AG09309 (cell line): ENCODE measurements at places on chromosomes 5 and 9.
A peak's percentile ranks its signal among the peaks of the same experiment; 100 is the strongest.

- DNase-seq: no peak
Observed at GRCh38 chr5:2906302-2907090, 155.0 kb upstream of the IRX2 start.

DNA sequence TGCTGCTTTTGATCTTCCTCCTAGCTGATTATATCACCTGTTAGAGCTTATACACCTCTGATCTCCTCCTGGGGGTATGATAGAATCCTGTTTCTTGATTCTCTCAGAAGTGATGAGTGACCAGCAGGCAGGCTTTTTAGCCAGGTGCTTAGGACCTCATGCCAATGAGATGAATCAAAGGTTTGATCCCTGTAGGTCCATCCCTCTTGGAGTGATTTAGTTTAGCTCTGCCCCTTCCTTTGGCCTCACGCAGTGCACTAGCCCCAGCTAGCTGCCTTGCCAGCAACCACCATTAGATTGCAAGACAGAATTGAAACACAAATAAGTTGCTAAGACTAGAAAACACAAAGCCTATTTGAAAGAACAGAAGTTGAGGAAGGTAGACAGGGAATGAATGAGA is 84.4 kb downstream of the ZSWIM6 start:
- DNase-seq: no peak

DNA sequence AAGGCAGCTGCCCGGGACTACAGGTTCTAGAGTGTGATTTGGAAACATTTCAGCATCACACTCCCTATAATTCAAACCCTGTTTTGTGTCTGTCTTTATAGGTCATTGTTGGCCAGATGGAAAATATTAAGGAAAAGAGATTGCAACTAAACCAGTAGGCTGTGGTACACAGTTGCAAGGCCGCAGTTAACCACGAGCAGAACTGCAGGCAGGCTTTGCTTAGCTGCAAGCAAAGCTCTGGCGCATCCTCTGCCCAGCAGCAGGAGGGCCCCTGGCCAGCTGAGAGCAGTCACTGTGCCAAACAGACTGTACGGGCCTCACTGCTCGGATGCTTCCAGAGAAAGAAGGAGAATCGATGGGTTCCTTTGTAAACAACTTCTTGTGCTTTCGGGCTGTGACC is 204.5 kb downstream of the DENND1A start:
- DNase-seq: peak; percentile 24

GRCh38 chr9:8579661-8580060 is 780.1 kb upstream of the DMAC1 start:
- no peak for DNase-seq

GRCh38 chr9:3578786-3579185 is 53.0 kb upstream of the RFX3 start:
- peak; percentile 54 for DNase-seq

- DNase-seq: no peak
Observed at GRCh38 chr5:164265566-164265965, 760.1 kb downstream of the MAT2B start.

DNA sequence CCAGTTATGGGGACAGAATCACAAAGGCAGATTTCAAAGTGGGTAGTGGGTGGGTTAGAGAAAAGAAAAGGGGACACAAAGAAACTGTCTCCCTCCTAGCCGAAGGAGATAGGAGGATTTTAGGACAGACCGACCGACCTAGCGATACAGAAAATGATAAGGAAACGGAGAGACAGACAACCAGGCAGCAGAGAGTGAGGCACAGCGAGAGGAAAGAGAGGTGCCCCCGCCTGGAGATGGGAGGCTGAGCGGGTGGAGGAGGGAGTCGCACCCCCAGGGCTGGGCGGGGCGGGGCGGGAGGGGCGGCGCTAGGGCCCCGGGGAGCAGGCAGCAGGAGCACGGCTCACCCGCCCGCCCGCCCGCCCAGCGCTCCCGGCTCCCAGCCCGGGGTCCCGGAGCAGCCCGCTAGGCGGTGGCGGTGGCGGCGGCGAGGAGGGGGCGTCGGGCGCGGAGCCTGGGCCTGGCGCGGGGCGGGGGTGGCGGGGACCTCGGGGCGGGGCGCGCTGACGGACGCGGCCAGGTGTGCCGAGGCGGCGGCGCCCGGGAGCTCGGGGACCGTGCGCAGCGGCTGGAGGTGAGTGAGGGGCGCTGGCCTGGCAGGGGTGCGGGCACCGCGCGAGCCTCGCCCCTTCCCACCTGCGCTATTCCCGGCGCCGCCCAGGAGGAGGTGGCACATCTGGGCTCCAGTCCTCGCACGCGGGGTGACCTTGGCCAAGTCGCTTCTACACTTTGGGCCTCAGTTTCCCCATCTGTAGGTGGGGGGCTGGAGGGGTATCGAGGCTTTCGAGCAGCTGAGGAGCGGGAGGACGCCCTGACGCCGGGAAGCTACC is 15.9 kb upstream of the SYNPO start:
- no peak for DNase-seq

DNA sequence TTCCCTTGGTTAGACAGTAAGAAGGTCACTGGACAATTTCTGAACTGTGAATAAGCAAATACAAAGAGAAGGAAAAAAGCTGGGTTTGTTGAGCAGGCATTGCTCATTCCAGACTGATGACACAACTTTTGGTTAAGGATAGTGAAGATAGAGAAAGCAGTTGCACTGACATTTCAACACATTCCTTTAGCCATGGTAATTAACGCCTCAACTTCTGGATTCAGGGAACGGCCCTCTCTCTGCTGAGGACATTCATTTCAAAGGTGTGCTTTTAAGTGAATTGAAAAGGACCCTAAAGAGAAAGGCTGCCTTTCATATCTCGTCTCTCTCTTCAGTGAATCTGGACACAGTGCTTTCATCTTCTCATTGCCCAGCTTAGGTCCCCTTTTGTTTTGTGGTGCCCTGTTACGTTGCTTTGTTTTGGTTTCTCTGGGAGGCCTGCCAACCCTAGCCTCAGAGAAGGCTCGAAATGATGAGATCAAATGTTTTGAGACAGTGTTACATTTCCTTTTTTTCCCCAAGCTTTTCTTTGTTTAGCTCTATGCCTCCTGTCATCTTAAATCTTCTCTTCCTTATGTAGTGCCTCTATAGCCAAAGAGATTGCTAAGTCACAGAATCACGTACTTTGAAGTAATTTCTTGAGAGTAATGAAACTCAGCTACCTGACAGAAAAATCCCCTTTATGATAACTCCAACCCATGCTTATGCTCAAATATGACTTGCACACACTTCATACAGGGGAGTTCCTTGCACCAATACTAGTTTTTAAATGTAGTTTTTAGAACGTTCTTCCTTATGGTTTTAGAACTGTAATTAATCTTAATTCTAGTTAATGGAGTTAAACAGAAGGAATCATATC is 94.4 kb upstream of the IFNE start:
- peak; percentile 88 for DNase-seq

DNA sequence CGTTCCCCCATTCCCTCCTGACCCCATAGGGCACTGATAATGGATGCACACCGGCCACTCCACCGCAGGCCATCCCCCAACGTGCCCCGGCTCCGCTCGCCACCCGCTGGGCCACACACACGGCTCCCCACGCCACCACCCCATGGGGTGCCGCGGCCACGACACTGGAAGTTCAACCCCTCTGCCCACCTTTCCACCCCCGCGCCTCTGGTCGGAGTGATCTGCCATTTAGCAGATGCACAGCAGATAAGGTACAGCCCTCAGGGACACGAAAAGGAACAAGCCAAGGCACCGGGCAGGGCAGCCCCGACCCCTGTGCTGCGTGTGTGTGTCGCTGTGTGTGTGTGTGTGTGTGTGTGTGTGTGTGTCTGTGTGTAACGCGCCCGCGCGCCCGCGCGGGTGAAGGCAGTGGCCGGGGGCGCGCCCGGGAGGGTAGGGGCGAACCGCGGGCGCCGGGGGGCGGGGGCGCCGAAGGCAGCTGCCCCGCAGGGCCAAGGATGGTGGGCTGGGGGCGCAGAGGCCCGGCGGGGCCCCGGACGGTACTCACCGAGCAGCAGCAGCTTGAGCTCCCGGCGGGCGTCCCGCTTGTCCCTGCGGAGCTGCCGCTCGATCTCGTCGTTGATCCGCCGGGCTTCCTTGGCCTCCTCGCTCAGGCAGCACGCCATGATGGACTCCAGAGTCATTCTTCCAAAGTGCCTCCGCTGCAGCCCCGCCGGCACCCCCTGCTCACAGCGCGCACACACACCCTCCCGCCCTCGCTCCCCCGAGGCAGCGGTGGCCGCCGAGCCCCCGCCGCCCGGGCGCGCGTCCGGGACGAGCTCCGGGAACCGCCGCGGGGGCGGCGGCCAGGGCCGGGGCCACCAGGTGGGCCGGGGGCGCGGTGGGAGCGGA is 813 bp downstream of the GNAQ start:
- no peak for DNase-seq

- no peak for DNase-seq
Observed at GRCh38 chr5:82396396-82396795, 118.2 kb upstream of the RPS23 start.

- no peak for DNase-seq
Observed at GRCh38 chr5:109739741-109740728, 50.3 kb downstream of the MAN2A1 start.

DNA sequence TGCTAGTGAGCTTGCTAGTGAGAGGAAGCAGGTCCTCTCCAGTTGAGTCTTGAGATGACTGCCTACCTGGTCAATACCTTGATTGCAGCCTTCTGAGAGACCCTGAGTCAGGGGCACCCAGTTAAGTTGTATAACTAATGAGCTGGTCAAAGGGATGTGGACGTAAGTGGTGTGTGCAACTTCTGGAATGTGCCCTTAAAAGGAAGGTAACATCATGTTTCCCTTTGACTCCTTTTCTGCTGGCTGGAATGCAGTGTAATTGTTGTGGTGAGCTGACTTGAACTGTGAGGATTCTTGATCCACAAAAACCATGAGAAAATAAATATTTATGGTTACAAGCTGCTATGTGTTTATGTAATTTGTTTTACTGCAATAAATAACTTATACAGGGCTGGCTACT is 2.4 kb upstream of the SNX2 start:
- DNase-seq: no peak

DNA sequence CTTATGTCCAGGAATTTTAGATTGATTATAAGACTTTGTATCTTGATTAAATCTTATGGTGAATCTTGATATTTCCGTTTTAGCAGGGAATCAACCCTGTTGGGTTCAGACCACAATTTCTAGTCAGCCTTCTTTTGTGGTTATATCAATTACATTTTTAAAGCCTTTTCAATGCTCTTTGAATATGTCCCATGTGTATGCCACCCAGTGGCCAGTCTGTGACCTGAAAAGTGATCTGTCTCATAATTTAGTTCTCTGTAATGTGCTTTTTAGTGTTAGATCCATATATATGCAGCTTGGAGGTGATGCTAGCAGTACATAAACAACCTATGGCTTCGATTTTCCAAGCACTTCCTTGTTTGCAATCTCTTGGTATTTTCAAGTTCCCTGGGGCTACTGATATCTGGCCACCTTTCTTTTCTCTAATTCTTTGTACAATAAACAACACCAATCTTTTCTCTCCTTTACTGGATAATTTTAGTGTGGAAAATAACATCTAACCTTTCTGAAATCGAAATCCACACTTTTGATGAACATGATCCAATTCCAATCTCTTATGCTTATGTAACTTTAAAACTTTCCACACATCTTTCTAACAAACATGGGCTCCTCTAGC is 28.8 kb downstream of the PDE8B start:
- no peak for DNase-seq

DNA sequence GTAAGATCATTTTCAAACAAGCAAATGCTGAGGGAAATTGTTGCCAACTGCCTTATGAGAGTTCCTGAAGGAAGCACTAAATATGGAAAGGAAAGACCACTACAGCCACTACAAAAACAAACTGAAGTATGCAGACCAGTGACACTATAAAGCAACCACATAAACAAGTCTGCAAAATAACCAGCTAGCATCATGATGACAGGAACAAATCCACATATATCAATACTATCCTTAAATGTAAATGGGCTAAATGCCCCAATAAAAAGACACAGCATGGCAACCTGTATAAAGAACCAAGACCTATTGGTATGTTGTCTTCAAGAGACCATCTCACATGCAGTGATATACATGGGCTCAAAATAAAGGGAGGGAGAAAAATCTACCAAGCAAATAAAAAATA is 113.2 kb downstream of the DTWD2 start:
- DNase-seq: no peak

GRCh38 chr9:23557689-23558088 is 268.4 kb downstream of the ELAVL2 start:
- DNase-seq: no peak

DNA sequence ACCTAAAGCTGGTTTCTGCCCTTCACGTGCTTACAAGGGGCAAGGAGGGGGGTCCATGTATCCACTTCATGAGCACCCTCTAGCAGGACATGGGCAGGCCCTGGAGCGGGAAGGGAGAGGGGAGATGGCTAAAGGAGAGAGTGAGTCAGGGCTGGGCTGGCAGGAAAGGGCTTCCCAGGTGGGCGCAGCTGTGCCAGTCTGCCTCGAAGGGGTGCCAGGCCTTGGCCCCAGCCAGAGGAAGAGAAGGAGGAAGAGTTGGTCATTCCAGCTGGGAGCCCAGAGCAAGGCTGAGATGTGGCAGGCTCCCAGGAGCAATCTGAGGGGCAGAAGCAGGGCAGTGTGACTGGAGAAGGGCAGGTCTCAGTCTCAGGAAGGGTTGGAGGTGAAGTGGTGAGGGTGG is 24.7 kb downstream of the TRIM14 start:
- DNase-seq: no peak

DNA sequence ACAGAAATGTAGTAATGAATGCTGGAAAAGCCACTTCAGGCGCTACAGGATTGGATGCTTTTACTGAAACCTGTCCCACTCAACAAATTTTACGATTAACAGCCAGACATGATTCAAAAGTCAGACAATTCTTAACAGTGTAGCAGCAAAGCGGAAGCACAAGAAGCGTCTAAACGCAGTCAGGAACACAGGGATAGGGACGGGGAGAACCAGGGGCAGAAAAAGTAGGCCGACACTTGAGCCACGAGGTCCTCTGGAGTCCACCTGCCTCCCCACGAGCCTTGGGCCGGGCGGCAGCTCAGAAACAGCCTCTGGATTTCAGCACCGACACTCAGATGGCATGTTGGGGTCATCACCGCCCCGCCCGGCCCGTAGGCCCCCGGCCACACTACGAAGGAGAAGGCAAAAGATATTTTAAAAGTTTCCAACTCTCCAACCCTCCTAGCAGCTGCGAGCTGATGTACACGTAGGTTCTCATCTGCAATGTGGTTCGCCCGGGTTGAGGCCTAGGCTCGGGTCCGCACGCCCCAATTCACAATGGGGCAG is 615 bp downstream of the RACK1 start:
- no peak for DNase-seq

GRCh38 chr5:149370878-149371277 is 8.2 kb downstream of the IL17B start:
- no peak for DNase-seq

GRCh38 chr9:70519912-70520724 is 105.7 kb upstream of the KLF9 start:
- DNase-seq: no peak

DNA sequence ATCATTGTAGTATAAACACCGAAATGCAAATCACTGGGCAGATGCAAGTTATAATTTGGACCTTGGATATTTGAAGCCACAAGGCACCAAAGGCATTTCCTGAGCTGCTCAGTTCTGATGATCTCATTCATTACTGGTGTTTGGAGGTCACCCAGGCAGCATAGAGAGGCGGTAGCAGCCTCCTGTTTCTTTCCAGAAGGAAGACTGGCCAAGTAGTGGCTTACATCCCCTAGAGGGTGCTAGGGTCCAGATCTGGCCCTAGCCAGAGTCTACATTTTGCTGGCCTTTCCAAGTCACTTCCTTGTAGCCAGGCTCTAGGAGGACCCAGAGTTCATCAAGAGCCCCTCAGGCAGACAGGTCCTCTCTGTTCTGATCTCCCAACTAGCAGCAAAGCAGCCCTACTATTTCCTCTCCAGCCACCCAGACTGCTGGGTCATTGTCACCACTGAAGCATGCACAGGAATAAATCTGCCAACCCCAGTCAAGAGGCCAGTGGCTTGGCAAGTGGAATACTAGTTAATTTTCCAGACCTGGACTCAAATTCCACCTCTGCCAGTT is 33.4 kb upstream of the TTC1 start:
- DNase-seq: peak; percentile 85
